Tibial nerve (tissue), 4 donors: ENCODE measurements at places on chromosomes 3 and 15. TPM values are rescaled to one million over a fixed set of nuclear protein-coding genes. Genes with fewer than 3 reads are reported as not detected.

DNA sequence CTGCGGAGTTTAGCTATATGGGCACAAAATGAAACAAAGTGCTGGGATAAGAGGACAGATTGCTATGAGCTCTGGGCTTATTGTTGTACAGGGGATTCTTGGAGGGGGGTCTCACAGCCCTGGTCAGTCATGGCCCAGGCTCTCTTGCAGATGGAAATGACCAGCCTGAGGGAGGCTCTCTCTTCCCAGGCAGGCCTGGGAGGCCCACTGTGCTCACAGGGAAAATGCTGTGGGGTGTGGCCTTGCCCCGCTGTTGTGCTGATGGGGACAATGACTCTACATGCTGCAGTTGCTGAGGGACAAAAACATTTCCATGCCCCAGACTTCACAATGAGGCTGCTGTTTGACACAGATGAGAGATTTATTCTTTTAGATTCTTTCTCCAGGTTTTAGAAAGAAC is 202.2 kb downstream of the KLF13 start:
- no peaks in the 10 kb centered on the region for H3K4me1 ChIP-seq
- H3K36me3 ChIP-seq, result peaks cover 35% of the 10 kb centered on the region
- H3K27me3 ChIP-seq, result no peaks in the 10 kb centered on the region
- no peak for DNase-seq
- no peak overlapping the region for H3K27ac ChIP-seq

DNA sequence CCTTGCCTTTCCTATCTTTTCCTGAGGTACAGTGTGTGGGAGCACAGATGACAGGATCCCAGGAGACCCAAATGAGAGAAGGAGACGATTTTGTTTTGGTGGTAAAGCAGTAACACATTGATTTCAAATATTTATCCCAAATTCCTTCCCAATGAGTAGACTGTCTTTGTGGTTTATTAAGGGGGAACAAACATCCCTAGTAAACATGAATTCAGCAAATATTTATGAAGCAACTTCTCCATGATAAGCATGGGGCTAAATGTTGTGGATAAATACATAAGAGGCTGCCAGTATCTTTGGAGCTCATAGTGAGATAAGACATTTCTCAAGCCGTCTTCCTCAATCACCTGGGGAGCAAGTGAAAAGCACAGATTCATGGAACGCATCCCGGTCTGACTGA is 460.8 kb upstream of the CFAP20DC start:
- no peaks in the 10 kb centered on the region for H3K27me3 ChIP-seq
- H3K4me3 ChIP-seq, result no peak overlapping the region
- no peak overlapping the region for H3K27ac ChIP-seq
- no peaks in the 10 kb centered on the region for H3K4me1 ChIP-seq
- no peak for DNase-seq
- no peaks in the 10 kb centered on the region for H3K36me3 ChIP-seq

- no peak overlapping the region for H3K27ac ChIP-seq
- no peaks in the 10 kb centered on the region for H3K36me3 ChIP-seq
Observed at GRCh38 chr3:61452535-61453090, 108.8 kb upstream of the PTPRG start.

GRCh38 chr3:98359993-98360675 is 6.5 kb downstream of the OR5K4 start:
- no peaks in the 10 kb centered on the region for H3K36me3 ChIP-seq
- no peak for DNase-seq

DNA sequence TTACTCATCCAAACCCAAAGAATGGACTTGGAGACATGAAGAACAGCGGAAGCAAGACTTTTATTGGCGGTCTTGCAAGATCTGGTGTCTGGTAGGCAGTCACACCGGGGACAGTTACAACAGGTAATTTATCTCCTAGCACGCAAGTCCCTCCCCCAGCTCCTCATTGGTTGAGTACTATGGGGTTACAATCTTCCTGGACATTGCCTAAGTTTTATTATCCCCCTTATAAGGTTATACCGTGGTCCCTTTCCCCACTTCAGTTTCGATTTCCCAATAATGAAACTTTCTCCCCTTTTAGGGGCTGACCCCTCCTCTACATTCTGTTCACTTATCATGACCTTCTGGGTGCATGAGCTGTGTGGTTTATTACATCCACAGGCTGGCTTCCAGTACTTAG is 18.7 kb downstream of the ARL8B start:
- no peaks in the 10 kb centered on the region for H3K27me3 ChIP-seq
- H3K4me3 ChIP-seq, result no peak overlapping the region
- no peak for DNase-seq
- no peaks in the 10 kb centered on the region for H3K4me1 ChIP-seq

GRCh38 chr15:89656116-89656815 is 999 bp upstream of the KIF7 start:
- H3K4me1 ChIP-seq, result no peaks in the 10 kb centered on the region
- no peak for DNase-seq
- H3K4me3 ChIP-seq, result no peak overlapping the region
- H3K27me3 ChIP-seq, result peaks cover 15% of the 10 kb centered on the region
- no peak overlapping the region for H3K27ac ChIP-seq

DNA sequence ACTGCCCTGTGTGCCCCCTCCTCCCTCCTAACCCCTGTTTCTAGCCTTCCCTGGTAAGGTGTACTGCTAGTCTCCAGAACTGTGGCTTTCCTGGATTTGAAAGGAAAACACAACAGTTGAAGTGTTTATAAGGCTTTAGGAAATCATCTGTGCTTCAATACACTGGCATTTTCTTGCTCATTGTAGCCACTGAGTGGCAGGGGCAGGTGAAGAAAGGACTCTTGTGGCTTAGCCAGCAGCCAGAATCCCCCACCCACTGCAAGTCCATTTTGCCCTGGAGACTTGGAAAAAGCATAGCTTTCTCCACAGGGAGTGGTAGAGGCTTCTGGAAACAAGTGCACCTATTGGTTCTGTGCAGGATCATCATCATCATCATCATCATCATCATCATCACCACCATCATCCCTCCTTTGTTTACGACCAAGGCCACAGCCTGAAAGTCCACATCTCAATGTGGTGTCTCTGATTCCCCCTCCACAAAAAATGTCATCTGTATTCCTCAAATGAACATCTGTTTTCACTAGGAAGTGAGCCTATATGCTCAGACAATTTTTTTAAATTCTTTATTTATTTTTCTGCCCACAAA is 33.4 kb downstream of the AQP9 start:
- no peak overlapping the region for H3K27ac ChIP-seq
- H3K4me1 ChIP-seq, result no peaks in the 10 kb centered on the region
- H3K4me3 ChIP-seq, result no peak overlapping the region
- DNase-seq, result no peak
- H3K36me3 ChIP-seq, result no peaks in the 10 kb centered on the region
- H3K27me3 ChIP-seq, result peaks cover 6% of the 10 kb centered on the region

DNA sequence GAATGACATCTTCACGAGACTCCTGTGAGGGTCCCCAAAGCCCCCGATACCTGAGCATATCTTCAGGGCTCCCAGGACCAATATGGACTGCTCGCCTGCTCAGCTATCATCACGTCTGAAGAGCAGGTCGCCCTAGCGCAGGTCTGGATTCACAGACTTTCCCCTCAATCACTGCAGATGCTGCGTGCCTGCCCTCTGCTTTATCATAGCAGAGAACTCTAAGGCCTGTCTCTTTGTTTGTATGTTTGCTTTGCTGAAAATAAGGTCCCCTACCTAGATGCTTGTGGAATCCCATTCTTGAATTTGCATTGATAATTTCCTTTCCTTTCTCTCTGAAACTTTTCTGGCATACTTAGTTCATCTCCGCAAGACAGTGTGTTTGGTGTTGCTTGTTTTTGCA is 140.3 kb upstream of the NSMCE3 start:
- H3K27ac ChIP-seq, result no peak overlapping the region
- DNase-seq, result no peak
- no peaks in the 10 kb centered on the region for H3K27me3 ChIP-seq
- H3K4me3 ChIP-seq, result no peak overlapping the region
- no peaks in the 10 kb centered on the region for H3K4me1 ChIP-seq

- no peak overlapping the region for H3K4me3 ChIP-seq
- H3K27me3 ChIP-seq, result no peaks in the 10 kb centered on the region
- peak; percentile 61 for DNase-seq
- H3K27ac ChIP-seq, result no peak overlapping the region
- H3K4me1 ChIP-seq, result no peaks in the 10 kb centered on the region
Observed at GRCh38 chr3:41881233-41881821, 80.6 kb downstream of the ULK4 start.

GRCh38 chr3:26084629-26085028 is 294.7 kb downstream of the OXSM start:
- H3K4me3 ChIP-seq, result no peak overlapping the region
- H3K4me1 ChIP-seq, result no peaks in the 10 kb centered on the region
- no peak for DNase-seq
- H3K27me3 ChIP-seq, result no peaks in the 10 kb centered on the region
- no peak overlapping the region for H3K27ac ChIP-seq

DNA sequence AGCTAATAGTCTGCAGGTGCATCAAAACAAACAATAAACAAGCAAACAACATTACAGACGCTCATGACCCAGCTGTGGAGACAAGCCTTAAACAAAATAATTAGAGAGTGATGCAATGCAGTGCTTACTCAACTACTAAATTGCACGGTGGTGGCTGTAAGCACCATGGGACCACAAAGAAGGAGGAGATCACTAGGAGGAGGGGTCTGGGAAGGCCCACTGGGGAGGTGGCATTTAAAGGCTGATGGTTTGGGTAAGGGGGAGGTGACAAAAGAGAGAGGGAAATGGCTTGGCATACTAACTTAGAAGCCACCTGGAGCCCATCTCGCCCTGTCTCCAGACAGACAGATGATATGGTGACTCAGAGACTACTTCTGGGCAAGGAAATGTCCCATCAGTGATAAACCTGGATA is 516.7 kb downstream of the FOXP1 start:
- no peaks in the 10 kb centered on the region for H3K27me3 ChIP-seq
- no peak for DNase-seq
- H3K27ac ChIP-seq, result peak overlapping the region; percentile 96
- no peak overlapping the region for H3K4me3 ChIP-seq
- H3K4me1 ChIP-seq, result peaks cover 38% of the 10 kb centered on the region
- no peaks in the 10 kb centered on the region for H3K36me3 ChIP-seq

DNA sequence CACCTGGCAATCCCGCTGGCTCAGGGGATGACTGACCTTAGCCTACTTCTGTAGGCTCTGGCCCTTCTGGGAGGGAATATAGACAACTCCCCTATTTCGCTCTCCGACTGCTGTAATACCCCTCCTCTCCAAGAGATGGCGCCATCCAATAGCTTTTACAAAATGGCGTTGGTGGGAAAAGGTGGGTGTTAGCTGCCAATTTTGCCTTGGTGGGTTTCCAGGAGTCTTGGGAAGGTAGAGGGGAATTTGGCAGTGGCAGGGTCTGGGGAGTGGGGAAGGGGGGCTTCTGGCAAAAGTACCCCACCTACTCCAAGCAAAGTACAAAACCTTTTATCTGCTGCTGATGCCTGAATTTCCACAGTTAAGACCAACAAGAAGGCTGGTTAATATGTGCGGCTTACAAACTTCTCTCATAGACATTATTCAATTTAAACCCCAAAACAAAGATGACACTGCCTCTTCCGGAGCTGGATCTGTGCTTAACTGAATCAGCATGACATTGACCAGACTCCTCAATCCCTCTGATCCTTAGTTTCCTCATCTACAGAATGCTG is 62.1 kb downstream of the RASGRF1 start:
- no peak overlapping the region for H3K4me3 ChIP-seq
- no peaks in the 10 kb centered on the region for H3K4me1 ChIP-seq
- no peaks in the 10 kb centered on the region for H3K27me3 ChIP-seq
- no peaks in the 10 kb centered on the region for H3K36me3 ChIP-seq
- peak; percentile 70 for DNase-seq

- H3K27me3 ChIP-seq, result no peaks in the 10 kb centered on the region
- DNase-seq, result no peak
- H3K36me3 ChIP-seq, result no peaks in the 10 kb centered on the region
- peaks cover 9% of the 10 kb centered on the region for H3K4me1 ChIP-seq
- no peak overlapping the region for H3K27ac ChIP-seq
- H3K4me3 ChIP-seq, result no peak overlapping the region
Observed at GRCh38 chr15:47669221-47669620, 48.1 kb upstream of the SEMA6D start.

- no peak overlapping the region for H3K4me3 ChIP-seq
- H3K36me3 ChIP-seq, result no peaks in the 10 kb centered on the region
- H3K27me3 ChIP-seq, result no peaks in the 10 kb centered on the region
- peaks cover 8% of the 10 kb centered on the region for H3K4me1 ChIP-seq
- no peak for DNase-seq
Observed at GRCh38 chr15:78338781-78339180, 1.4 kb upstream of the CRABP1 start.

DNA sequence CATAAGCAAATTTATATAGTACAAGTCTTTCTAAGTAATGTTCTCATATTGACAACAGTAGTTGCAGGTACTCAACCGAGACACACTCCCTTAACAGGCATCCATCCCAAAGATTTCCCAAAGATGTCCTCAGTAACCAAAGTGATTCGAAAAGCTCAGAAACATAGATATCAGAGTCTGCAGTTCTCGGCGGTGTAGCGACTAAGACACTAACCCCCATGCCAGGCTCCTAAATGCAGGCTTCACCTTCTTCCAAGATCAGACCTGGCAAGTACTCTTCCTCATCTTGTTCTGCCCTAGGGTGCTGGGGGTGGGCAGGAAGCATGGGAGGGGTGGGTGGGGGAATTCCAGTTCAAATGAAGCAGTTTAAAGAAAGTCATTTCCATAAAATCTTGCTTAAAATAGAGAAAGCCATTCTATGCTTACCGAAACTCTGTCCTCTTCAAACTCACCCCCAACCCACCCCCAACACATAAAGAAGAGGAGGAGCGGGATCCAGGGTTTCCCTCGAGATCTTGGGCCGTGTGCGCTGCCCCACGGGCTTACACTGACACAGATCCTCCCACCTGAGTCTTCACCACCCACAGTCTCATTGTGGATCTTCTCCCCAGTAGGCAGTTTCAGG is 59.0 kb upstream of the BCL6 start:
- H3K27me3 ChIP-seq, result no peaks in the 10 kb centered on the region
- H3K27ac ChIP-seq, result no peak overlapping the region
- no peaks in the 10 kb centered on the region for H3K36me3 ChIP-seq
- H3K4me3 ChIP-seq, result no peak overlapping the region

DNA sequence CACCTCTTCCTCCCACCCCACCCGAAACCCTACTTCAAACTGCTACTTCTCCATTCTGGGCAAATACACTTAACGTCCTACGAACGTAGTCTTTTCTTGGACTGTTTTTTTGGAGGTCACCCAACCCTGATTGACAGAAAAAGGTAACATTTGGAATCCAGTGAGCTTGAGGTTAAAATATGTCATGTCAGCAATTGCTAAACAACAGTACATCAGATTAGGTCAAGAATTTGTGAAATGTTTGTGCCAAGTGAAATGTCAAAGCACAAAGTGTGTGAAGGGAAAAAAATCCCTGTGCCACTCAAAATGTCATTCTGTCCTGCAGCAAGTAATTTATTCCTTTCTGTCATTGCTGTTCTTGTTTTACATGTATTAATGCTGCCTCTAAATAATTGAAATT is 49.2 kb upstream of the PPP2R3A start:
- H3K4me1 ChIP-seq, result no peaks in the 10 kb centered on the region
- no peaks in the 10 kb centered on the region for H3K27me3 ChIP-seq
- no peak for DNase-seq
- H3K27ac ChIP-seq, result no peak overlapping the region
- H3K4me3 ChIP-seq, result no peak overlapping the region

GRCh38 chr15:58870451-58870850 is 63.0 kb downstream of the SLTM start:
- H3K4me3 ChIP-seq, result no peak overlapping the region
- no peaks in the 10 kb centered on the region for H3K27me3 ChIP-seq
- peaks cover 8% of the 10 kb centered on the region for H3K4me1 ChIP-seq
- no peaks in the 10 kb centered on the region for H3K36me3 ChIP-seq

SPINK8 gene
- total RNA-seq, result not detected

HACL1 gene
- total RNA-seq, result 19.0 TPM

FAM81A gene
- 15.5 TPM for total RNA-seq

RGMA gene
- total RNA-seq, result 33.0 TPM

A4GNT gene
- total RNA-seq, result not detected

CHRNA7 gene
- 1.3 TPM for total RNA-seq

RTP1 gene
- not detected for total RNA-seq

MRPL46 gene
- total RNA-seq, result 20.1 TPM

TIMP4 gene
- total RNA-seq, result 124 TPM

CADM2 gene
- 15.6 TPM for total RNA-seq

TMEM212 gene
- total RNA-seq, result not detected

IL17RD gene
- total RNA-seq, result 10.2 TPM

PLA2G4B gene
- 1.8 TPM for total RNA-seq
